ENCODE measurements at places on chromosomes 13 and 19.
A peak's percentile ranks its signal among the peaks of the same experiment; 100 is the strongest.

DNA sequence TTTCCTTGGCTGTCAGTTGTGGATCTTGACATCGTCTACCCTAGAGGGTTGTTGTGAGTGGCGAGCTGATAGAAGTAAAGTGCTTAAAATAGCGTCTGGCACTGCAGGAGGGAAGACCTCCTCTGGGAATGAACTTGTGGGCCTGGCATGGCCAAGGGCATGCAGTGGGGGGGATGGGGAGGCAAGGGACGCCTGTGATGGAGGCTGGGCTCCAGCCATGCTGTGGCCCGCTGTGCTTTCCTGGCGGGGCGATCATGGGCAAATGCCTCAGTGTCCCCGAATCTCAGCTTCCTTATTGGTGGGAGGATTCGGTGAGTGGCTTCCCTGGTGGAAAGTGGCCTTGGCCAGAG lies 10.7 kb downstream of the CARM1 start:
- DNase-seq, result no peak

GRCh38 chr19:35868172-35868822 lies at the start of gene APLP1:
Gene APLP1 (plus strand): TSS chr19:35868574. CDS start chr19:35868637, 63 bp downstream.
- DNase-seq, result peak; percentile 37

DNA sequence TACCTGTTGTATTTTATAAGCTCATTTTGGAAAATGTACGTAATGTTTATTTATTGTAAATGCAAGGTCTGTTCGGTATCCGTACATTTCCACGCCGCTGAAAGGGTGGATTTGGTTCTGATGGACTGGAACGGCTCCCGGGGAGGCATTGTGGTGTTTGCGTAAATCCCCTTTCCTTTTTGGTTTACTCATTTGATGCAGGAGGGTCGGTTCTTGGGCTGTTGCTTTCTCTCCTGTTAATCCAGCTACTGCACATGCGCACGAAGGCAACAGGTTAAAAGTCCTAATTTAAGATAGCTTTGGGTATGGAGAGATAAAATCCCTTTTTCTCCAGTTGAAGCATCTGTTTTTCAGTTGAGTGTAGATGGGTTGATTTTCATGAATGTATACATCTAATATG lies 224.4 kb downstream of the TM9SF2 start:
- DNase-seq, result no peak

DNA sequence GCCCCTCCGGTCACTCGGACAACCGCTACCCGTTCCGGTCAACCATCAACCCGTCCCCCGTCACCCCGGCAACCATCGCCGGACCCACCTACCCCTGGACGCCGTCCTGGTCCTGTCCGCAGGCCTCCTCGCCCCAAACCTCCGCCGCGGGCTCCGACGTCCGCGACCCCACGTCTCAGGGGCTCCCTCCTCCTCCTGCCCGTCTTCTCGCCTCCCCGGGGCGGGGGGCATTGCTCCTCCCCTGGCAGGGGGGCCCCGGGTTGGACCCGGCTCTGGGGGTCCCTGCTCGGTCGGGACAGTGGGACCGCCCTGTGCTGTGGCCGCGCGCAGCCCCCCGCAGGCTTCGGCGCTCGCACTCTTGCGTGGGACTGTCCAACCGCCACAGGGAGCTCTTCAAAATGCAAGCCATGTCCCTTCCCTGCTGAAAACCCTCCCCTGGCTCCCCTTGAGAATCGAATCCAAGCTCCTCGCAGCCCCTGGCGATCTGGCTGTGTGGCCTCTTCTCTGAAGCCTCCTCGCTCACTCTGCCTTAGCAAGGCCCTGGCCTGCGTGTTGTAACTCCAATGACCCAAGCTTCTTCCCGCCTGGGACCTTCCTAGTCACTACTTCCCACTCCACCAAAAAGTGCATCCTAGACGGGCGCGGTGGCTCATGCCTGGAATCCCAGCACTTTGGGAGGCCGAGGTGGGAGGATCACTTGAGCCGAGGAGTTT lies 8.4 kb downstream of the EPHX3 start:
- DNase-seq, result peak; percentile 39

DNA sequence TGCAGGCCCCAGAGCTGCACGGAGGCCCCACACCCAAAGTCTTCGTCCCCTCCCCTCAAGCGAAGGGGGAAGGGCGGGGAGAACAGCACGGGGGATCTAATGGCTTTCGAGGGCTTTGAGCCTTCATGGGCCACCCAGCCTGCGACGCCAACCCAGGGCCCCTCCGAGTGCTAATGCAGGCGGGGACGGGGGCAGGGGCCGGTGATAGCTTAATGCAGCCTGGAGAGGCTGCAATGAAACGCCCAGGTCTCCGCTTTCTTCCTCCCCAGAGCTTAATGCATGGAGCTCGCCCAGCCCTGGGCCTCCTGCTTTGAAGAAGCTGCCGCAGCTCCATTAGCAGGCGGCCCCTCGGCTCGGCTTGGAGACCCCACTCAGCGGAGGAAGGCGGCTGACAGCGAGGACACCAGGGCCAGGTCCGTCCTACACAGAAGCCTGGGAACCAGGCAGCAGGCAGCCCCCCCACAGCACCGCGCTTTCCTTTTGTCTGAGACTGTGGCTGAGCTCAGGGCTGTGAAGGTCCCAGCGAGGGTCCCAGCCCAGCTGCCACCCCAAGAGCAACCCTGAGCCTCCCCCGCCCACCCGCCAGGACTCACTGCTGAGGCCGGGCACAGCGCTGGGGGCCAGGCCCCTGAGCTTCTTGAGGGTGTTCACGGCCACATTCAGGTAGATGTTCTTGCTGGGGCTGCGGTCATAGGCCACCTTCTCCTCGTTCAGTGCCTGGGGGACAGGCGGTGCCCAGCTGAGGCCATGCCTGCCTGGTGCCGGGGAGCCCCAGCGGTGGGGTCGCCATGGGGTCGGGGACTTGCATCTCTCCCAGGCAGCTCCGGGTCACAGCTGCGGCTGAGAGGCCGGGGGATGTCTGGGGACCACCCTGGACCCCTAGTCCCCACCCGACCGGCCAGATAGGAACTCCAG lies 7.5 kb upstream of the ATP8B3 start:
- no peak for DNase-seq

GRCh38 chr13:106186366-106187030 lies 349.0 kb downstream of the EFNB2 start:
- DNase-seq, result no peak

- DNase-seq, result peak; percentile 99
Measured at GRCh38 chr19:49210108-49210900, 52.7 kb downstream of the TRPM4 start.

DNA sequence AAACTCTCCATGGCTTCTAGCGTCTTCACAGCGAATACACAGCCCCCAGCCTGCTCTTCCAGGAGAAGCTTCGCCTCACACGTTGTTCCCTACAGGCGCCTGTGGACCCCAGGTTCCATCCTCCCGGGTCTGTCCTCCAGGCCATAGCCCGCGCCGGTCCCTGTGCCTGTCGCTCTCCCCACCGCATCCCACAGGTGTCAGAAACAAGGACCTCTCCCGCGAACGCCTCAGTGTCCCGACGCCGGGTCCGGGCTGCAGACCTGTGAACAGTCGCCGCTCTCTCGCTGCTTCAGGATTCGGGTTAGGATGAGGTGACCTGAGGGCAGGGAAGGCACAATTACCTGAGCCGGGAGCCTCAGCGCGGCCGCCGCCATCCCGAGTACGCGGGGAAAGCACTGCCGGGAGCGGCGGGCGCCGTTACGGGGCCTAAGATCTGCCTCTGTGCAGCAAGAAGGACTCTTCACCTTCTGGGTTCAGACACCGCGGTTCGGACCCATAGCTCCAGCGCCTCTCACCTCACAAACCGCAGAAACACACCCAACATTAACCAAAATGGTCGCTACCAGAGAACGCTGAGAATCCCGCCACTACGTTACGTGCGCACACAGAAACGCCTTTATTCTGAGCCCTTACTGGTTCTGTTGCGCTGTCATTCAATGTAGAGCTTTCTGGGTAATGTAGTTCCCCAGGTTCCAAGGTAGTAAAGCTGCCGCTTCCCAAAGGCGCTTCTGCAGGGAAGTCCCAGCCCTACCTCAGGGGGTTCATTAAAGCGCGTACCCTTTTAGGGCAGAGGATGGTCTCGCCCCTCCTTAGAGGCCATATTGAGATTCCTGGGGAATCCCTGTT lies at the start of gene ZNF418:
Gene ZNF418 (minus strand): TSS at position 583 of the 846 bp plus-strand sequence. CDS start 1,580 bp downstream, outside the sequence.
- peak; percentile 88 for DNase-seq

DNA sequence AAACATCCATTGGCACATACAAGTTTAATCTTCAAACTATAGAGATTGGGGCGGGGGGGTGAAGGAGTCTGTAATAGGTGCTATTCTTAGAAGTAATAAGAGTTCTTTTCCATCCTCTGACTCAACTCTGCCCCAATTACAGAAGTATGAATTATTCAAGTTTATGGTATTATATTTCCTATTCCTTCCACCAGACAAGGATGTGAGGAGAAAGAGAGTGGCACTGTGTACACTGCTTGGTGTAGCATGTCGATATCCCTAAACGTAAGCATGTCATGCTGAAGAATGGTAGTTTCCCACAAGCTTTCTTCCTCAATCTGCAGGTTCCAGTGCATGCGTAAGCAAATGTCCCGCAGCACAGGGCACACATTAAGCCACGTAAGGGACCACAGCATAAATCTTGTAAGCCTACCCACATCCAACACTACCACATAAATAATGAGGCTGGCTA lies 14.1 kb downstream of the BRD4 start:
- DNase-seq, result no peak

- no peak for DNase-seq
Measured at GRCh38 chr19:53884256-53884655, 2.3 kb downstream of the PRKCG start.

DNA sequence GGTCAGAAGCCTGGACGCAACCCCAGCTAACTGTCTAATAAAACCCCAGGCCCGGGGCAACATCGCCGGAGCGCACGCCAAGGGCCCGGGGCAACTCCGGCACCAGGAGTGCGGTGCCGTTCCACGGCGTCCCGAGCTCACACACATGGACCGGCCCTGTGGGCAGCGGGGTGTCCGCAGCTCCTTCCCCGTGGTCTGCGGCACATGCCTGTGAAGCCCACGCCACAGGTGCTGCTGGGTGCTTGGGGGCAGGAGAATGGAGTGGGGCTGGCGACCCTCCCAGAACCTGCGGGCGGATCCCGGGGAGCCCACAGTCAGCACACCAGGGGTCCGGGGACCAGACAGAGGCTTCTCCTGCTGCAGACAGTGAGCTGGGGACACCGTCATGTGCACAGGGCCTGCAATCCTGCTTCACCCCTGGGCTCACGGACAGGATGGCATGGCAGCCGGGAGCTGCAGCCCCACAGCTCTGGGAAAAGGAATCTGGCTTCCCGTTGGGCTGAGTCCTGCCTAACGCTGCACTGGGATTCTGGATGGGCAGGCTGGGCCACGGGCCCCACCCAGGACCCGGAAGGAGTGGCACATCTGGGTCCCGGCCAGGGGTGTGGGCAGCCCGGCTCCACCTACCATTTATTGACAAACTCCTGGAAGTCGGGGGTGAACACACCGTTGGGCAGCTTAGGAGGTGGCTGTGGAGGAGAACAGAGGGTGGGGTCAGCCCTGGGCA lies 28.2 kb upstream of the ZBTB7A start:
- no peak for DNase-seq

GRCh38 chr13:64446372-64446771 lies 2783.8 kb downstream of the PCDH9 start:
- DNase-seq, result no peak

DNA sequence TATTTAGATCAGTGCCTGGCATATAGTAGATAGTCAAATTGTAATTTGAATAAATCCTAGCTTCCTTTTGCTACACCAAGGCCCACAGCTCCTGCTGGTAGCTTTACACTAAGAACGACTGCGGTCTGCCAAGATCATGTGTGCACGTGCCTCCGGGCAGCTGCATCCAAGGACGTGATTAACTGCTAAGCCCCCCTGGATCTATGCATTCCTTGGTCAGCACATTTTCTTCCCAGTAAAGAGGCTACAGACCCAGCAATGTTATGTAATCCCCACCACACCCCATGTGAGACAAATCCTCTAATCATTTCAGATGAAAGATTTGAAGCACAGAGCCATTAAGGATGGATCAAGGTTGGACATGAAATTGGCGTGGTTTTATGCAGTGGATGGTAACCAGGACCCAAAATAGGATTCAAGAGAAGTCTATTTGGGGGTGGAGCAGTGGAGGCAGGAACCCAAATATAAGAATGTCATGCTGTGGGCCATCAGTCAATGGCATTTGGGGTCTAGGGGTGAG lies 65.2 kb upstream of the PEG3 start:
- DNase-seq, result no peak

DNA sequence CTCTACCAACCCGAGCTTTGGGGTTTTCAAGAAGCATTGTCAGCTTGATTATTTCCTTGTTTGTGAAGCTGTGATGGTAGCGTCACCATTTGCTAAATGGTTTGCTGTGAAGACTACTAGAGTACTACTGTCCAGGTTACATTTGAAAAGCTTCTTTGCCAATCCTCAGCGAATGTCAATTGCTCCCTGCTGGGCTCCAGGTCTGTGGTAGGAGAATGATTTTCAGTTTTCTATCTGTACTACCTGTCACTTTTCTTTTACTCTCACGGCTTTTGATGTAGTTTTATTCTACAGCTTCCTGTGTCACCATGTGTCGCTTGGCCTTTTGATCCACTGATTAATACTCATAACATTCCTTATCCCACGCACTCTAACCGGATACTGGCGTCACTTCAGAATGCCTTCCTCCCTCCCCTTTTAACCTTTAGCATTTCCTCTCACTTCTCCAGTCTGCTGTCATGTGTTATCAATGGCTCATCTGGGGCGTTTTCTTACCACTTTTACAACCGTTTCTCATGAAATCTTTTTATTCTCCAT lies 7.5 kb upstream of the GPR183 start:
- DNase-seq, result no peak

DNA sequence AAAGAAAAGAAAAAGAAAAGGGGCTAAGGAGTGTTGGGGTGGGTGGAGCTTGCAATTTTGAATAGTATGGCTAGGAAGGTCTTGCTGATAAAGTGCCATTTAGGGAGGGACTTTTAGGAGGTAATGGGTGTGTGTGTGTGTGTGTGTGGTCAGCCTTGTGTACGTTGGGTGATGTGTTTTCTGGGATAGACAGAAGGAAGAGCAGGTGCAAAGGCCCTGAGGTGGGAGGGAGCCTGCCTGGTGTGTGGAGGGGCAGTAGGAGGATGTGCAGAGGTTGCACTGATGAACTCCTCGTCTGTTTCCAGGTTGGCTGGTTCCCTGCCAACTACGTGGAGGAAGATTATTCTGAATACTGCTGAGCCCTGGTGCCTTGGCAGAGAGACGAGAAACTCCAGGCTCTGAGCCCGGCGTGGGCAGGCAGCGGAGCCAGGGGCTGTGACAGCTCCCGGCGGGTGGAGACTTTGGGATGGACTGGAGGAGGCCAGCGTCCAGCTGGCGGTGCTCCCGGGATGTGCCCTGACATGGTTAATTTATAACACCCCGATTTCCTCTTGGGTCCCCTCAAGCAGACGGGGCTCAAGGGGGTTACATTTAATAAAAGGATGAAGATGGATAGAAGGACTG lies 30.5 kb upstream of the ADGRE1 start:
- no peak for DNase-seq

DNA sequence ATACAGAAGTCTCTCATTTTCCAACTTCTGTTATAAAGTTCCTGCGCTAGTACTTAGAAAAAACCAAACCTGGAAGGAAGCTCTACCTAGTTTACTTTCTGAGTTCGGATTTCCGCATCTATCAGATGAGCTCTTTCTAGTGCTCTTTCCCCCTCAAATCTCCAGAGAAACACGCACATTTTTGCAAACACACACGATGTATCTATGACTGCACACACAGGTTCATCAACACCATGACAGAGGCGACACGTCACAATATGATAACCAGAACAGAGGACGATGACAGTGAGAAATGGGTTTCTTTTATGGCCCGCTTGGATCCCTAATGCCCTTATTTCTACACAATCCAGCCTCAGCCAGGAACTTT lies 629 bp upstream of the LRRC63 start:
- DNase-seq, result no peak

All from ELF-1 (cell line).